ENCODE measurements at places on chromosomes 12 and 14.

- DNase-seq = no peak
Measured at GRCh38 chr12:54628186-54628846, 6.4 kb downstream of the LACRT start.

GRCh38 chr12:41619705-41620104 lies 431.6 kb downstream of the PDZRN4 start:
- no peak for DNase-seq

DNA sequence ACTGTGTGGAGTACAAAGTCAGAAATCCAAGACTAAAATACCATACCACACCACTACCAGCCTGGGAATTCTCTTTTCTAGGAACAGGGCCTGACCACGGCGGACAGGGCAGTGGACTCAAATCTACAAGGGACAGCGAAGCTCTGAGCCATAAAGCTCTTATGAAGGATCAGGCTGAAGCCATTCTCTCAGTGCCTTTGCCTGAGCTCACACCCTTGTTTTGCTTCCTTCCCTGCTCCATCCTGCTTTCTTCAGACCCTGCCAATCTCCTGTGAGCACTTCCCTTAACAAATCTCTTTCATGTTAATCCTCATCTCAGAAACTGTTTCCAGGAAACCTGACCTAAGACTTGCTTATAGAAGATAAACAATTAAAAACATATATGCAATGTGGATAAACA lies 398.5 kb downstream of the MDGA2 start:
- no peak for DNase-seq

DNA sequence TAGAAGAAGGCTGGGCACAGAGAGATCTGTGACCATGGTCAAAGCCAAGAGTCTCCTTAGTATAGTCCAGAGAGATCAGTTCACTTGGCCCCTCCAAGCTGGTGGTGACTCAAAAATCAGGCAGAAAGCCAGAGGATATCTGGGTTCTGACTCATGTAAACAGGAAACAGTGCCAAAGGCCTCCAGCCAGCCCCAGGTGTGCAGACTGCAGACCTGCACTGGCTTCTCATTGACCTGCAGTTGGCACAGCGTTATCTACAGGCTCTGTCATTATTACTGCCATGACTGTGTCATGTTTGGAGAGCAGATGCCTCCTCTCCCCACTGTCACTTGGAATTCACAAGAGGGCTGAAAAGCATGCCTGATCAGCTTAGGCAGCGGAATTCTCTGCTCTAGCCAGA lies 295.7 kb upstream of the PRKD1 start:
- peak; percentile 97 for DNase-seq

GRCh38 chr14:68519671-68520187 lies 273.1 kb downstream of the ZFP36L1 start:
- no peak for DNase-seq

- no peak for DNase-seq
Measured at GRCh38 chr12:122610911-122611310, 83.9 kb downstream of the KNTC1 start.

GRCh38 chr12:42737398-42737797 lies 147.9 kb upstream of the PRICKLE1 start:
- DNase-seq = no peak

DNA sequence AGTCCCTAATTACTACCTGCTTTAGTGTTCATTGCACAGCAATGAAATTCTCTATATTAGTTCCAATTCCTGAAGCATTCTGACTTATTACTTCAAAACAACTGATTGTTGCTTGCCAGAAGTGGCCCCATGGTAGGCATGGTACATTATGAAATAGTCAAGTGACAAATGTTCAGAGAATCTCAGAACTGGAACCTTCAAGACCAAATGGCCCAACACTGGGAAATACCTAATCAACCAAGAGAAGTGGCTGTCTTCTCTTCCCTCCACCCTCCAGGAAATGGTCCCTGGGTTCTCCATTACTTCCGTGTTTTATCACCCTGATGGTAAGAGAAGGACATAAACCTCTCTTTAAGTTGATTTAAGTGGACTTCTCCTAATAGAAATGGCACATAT lies 49.9 kb downstream of the ITPR2 start:
- no peak for DNase-seq

GRCh38 chr12:127898616-127899015 lies 368.4 kb upstream of the TMEM132C start:
- no peak for DNase-seq

- peak; percentile 69 for DNase-seq
Measured at GRCh38 chr12:52235001-52235764, 2.1 kb downstream of the KRT7 start.

DNA sequence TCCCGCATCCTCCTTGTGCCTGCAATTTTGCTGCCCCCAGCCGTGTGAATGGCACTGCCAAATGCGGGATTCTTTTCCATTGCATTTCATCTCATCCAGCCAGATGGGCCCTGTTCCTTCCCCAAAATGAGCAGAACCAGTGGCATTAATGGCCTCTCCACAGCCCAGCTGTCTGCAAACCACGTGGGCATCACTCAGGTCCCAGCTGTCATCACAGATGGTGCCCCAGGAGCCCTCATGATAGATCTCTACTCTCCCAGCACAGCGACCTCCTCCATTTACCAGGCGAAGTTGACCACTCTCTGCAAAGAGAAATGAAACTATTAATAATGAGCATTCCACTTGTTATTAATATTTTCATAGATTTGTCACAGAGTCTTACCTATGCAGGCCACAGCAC lies 17.1 kb downstream of the CD163 start:
- DNase-seq = no peak

GRCh38 chr12:130356222-130356621 lies 18.5 kb downstream of the PIWIL1 start:
- no peak for DNase-seq

Measured in MCF 10A (cell line).